ENCODE measurements at places on chromosomes 7 and 10.

- no peak for DNase-seq
Measured at GRCh38 chr10:84938117-84938905, 609.9 kb downstream of the CCSER2 start.

GRCh38 chr7:40541336-40541735 is 406.5 kb downstream of the SUGCT start:
- no peak for DNase-seq

DNA sequence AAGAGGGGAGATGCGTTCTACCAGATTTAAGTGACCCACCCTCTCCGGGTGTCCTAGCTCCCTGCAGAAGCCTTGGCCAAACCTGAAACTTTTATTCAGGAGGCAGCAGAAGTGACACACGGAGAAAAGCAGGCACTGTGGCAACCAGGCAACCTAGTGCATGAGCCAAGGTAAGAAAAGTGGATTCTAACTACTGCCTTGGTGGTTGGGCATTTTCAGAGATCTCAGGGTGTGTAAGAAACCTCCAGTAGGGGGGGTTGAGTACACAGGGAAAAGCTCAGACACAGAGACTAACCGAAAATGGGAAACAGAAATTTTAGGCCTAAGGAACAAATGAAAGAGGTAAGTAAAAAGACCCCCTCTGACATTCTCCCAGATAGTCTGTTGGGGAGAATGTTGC is 645.7 kb downstream of the ANKRD7 start:
- no peak for DNase-seq

DNA sequence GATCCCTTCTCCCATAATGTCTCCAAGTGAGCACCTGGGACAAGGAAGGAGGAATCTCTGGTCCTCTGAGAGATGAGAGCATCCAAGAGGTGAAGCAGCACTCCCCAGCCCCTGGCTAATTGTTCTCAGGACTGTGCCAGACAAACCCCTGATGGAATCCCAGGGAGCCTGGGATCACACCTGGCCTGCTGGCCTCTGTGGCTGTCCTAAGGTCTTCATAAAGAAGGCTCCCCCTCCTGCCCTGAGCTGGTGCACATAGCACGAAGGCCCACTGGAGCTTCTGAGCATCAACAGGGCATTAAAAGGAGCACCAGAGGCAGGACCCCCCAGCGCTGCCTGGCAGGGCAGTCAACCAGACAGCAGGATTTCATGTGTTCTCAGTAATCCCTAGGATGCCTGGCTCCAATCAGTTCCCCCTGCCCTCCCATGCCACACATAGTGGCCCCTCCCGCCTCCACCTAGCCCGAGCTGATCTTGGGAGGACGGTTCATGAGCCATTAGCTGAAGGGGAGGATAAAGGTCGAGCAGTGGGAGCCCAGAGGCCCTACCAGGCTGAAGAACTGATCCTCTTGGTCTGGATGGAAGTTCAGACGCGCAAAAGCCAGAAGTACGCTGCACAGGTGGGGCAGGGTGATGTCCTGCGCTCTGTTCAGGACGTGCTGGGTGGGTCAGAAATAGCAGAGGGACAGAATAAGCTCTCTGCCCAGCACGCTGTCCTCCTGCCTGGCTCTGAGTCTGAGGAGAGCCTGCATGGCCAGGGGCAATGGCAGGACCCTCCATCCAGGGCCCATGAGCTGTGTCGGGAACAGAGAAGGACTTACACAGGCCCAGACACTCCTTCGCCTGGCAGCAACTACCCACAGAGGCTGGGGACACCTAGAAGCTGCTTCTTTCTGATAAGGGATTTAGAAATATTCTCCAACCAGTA is 8.4 kb downstream of the TBRG4 start:
- no peak for DNase-seq

GRCh38 chr10:62924344-62924748 is 108.2 kb upstream of the EGR2 start:
- no peak for DNase-seq

DNA sequence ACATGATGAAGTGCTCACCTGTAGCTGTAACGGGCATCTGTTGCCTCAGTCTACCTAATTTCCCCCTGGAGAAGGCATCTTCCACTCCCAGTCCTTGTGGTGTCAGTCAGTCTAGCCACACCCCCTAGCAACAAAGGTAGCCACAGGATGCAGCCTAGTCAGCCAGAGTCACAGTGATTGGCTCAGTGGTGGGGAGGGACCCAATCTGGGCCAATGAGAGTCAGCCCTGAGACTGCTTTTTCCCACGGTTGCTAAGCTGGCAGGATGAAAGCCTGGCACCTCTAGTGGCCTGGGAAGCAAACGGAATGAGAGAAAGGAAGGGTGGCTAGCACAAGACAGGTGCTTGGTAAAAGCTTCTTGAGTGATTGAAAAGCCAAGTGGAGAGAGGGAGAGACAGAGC is 118.6 kb downstream of the SH3PXD2A start:
- DNase-seq = no peak

GRCh38 chr10:62638062-62638477 is 166.4 kb upstream of the ADO start:
- DNase-seq = no peak

DNA sequence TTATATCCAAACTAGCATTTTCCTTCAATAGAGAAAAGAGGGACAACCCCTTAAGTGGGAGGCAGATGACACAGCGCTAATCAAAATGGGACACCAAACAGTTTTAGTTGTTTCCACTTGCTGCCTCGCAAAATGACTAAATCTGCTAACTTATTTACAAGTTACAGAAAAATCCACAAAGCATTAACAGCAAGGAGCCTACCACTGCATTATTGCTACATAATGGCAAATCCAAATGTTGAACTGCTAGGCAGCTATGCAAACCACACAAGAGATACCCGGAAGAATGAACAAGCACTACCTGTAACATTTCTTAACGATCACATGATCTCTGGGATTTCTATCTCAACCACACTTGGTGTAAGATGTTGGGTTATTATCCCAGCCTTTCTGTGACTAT is 96.7 kb downstream of the SFMBT2 start:
- DNase-seq = no peak

GRCh38 chr10:86283466-86284287 is 82.9 kb downstream of the GRID1 start:
- no peak for DNase-seq

- no peak for DNase-seq
Measured at GRCh38 chr7:77520261-77520660, 16.8 kb upstream of the PTPN12 start.

GRCh38 chr10:119478111-119478802 is 64.3 kb downstream of the RGS10 start:
- no peak for DNase-seq

DNA sequence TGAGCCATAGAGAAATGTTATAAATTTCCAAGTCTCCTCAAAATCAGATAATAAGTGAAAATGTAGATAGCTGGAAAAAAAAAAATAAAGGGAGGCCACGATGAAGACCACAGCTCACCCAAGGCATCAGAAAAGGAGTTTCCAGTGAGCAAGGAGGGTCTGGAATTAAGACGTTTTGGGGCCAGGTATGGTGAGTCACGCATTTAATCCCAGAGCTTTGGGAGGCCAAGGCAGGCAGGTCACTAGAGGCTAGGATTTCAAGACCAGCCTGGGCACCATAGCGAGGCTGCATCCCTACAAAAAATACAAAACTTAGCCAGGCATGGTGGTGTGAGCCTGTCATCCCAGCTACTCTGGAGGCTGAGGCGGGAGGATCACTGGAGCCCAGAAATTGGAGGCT is 65.5 kb downstream of the ASB13 start:
- DNase-seq = no peak

GRCh38 chr7:8109196-8110022 is 140.8 kb downstream of the GLCCI1 start:
- peak; percentile 6 for DNase-seq

DNA sequence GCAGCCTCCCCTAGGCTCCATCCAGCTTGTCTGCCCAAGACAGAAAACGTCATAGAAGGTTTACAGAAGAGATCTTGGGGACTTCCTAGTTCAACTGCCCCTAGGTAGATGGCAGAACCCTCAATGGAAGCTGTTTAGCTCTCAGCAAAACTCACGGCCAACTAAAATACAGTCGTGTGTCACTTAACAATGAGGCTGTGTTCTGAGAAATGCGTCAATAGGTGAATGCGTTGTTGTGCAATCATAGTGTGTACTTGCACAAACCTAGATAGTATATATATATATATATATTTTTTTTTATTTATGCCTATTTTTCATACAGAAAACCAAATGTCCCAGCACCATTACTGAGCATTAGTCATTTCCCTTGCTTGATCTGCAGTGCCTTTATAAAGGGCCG is 100.4 kb upstream of the SH2B2 start:
- no peak for DNase-seq

DNA sequence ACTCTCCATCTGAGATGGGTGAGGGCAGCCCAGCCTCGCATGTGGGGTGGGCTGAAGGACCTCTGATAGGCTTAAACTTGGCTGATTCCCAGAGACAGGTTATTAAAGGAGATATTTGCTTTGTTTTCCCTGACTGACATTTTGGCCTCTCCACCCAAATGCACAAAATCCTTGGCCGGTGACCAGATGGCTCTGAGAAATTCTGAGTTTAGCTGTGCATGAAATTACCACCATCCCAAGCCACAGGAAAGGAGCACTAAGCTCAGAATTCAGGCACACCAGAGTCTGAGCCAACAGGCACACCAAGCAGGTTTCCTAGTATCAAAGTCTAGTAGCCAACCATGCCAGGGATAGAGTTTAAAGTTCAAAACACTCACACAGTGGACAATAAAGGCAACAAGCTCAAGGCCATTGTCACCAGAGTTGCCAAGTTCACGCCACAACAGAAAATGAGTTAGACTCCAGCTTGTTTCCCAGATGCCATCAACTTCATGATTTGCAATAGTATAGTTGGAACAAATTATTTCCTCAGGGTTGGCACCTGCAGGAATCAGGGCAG is 387.6 kb downstream of the KCNMA1 start:
- DNase-seq = no peak

DNA sequence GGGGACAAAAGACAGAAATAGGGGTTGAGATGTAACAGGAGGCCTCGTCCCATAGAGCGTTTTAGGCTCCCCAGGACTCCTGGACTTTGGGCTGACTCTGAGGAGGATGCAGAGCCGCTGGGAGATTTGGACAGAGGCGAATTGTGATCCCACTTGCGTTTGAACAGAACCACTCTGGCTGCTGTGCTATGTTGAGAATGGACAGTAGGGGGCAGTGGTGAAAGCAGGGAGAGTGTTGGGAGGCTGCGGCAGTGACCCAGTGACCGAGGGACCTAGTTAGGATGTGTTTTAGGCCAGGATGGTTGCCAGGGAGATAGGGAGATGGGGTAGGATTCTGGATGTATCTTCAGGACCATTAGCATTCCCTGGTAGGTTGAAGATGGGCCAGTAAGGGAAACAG is 271.6 kb downstream of the CCDC3 start:
- DNase-seq = no peak

- DNase-seq = no peak
Measured at GRCh38 chr7:88758381-88759229, 895 bp upstream of the ZNF804B start.

DNA sequence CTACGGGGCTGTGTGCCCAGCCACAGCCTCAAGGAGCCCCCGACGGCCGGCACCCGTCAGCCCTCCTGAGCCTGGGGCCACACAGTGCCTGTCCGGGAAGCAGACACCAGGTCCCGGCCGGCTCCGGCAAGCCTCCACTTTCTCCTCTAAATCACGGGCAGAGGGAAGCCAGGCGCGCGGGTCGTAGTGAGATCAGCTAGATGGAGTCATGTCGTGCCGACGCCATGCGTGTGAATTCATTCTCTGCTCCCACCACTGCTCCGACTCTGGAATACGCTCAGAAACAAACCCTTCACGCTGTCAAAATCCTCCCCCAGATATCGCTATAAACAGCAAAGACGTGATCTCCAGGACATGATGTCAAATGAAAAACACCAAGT is 93.7 kb upstream of the DNAAF5 start:
- DNase-seq = no peak

GRCh38 chr7:106813705-106814305 is 51.3 kb upstream of the PIK3CG start:
- DNase-seq = no peak

DNA sequence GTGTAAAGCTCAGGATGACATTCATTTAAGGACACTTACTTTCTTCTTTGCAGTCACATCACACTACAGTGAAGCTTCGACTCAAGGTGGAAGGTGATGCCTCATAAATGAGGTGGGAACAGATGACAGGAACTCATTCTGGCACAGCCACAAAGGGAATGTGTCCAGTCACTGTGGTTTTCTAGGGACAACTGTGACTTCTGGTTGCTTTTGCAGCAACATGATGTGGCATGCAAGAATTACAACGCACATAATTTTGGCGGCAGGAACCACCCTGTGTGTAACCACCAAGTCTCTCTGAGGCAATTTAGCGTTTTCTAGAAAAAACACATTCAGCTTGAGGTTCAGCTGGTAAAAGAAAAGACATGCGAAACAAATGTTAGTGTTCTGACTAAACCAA is 32.0 kb upstream of the FERD3L start:
- peak; percentile 26 for DNase-seq

DNA sequence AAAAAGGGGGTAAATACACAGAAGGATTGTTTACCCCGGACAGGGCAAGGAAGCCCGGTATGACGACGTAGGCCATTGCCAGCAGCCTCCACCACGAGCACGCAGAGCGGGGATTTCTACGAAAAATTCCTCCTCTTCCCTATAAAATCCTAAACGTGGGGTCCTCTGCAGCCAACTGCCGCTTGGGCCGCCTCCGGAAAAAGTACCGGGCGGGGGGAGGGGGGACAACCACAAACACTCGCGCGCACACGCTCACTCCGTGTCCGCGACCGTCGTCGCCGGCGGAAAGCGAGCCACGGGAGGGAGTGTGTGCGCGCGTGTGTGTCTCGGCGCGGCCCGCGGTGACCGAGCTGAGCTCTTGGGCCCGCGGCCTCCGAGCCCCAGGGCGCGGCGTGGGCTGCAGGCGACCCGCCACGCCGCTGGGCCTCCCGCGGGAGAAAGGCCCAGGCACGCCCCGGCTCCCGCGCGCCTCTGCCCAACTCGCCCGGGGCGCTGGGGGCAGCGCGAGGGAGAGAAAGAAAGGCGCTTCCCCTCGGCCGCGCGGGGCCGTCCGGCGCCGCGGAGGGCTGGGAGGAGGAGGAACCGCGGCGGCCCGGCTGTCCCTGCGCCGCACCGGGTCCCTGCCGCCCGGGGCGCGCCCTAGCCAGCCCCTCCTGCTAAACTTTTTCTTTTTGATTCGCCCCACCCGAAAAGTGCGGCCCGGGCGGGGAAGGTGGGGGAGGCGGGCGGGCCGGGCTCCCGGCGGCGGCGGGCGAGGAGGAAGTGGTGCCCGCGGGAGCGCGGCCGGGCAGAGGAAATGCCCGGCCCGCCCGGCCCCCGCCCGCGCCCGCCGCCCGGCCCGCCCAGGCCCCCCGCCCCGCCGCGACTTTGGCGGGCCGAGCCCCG is 1.5 kb downstream of the CTBP2 start:
- DNase-seq = no peak
